ENCODE measurements at places on chromosomes 16 and 17. TPM values are rescaled to one million over a fixed set of nuclear protein-coding genes. Genes with fewer than 3 reads are reported as not detected.

PLXDC1 gene
- 0.87 TPM for total RNA-seq

ACSM2B gene
- total RNA-seq: not detected

HBA1 gene
- total RNA-seq: not detected

CIITA gene
- 0.24 TPM for total RNA-seq

GRCh38 chr17:55327225-55328088 lies 62.7 kb downstream of the HLF start:
- DNase-seq: no peak

DNA sequence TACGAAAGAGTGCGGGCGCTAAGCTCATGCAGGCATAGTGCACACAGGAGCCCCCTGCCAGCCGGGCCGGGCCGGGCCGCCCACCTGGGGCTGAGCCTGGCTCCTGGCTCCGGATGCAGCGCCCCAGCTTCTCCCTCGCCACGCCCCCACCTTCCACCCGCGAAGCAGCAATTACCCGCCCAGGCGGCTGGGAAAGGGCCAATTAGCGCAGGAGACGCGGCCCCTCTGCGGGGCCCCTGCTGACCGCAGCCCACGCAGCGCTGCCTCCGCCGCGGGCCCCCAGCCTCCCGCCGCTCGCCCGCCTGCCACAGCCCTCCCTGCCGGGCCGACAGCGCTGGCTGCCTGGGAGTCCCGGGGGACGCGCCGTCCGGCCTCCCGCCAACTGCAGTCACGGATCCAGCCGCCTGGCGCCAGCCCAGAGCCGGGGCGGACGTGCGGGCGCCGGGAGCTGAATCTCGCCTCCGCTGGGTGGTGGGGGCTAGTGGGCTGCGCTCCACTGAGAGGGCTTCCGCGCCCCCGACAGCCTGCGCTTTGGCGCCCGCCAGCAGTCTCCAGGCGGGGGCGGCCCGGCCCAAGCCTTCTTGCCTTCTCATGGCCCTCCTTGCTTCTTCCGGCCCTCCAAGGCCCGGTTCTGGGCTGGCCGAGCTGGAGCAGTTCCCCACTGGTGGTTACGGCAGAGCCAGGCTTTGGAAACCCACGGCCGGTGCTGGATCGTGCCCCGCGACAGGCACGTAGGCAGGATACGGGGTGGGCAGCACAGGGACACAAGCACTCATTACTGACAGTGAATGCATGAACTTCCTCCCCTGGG lies 14.9 kb upstream of the CBFB start:
- peak; percentile 17 for DNase-seq

DNA sequence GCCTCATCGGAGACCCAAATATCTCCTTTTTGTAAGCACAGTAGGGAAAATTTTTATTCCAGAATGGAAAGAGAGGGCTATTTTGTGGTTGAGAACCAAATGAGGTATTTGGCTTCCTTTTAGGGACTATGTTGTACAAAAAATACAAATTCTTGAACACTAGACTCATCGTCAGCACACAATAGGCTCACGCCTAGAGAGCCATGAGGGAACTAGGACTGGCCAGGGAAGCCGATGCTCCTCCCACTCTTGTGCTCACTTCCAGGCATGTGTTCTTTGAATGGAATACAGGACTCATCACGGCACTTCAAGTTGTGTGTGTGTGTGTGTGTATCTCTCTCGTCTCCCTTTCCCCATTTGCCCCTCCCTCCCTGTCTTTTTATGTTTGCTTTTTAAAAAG lies 17.8 kb upstream of the BLMH start:
- no peak for DNase-seq

- DNase-seq: peak; percentile 72
Measured at GRCh38 chr17:17356149-17356930, 53.2 kb downstream of the NT5M start.
